Stimulated activated CD8-positive, alpha-beta memory T cell treated with anti-CD3 and anti-CD28 coated beads, Interleukin-4, amount 100 ng/mL, for 48 hours (primary cell): ENCODE measurements at places on chromosomes 2 and 18.

GRCh38 chr2:145197944-145198343 is 678.0 kb upstream of the ZEB2 start:
- no peak for DNase-seq

DNA sequence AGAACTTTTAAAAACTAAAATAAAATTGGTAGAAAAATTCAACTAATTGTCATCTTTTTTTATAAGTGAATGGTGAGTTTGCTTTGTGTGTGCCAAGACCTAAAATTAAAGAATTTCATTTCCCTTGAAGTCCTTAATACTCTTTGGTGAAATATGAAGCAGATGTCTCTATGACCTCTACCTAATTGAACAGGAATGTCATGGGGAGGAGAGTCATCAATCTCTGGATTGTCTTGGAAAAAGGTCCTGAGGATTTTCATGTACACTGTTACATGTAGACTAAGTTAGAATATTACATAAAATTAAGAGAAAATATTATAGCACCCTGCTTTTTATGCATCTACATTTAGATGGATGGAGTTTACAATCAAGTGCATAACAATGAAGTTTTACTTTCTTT is 177.9 kb upstream of the LRP1B start:
- no peak for DNase-seq

GRCh38 chr2:289362-290089 is 1.6 kb upstream of the ALKAL2 start:
- DNase-seq = no peak

DNA sequence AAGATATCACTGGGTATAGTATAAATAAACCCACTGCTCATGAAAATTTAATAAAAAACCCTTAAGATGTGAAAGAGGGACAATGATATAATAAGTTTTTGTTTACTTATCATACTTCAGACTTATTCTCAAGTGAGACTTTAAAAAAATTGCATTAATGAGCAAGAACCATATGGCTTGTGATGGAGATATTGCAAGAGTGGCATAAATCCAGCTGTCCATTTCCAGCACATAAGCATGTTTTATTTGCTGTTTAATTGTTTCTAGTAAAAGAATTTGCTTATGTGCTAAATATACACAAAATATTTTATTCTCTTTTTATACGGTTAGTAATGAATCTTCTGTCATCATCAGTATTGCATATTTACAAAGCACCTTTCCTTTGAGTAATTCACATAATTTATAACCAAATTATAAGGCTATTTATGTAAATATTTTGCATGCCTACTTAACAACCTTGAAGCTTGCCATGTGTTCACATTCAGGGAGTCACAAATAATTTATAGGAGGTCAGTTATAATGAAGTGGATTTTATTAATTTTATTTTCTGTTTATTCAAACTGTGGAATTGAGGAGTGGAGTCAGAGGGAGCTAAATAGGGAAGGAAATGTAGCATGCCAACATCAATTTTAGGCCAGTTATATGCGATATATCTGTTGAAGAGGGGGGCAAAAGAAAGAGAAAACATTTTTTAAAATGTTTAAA is 318.5 kb upstream of the CWC22 start:
- DNase-seq = no peak

DNA sequence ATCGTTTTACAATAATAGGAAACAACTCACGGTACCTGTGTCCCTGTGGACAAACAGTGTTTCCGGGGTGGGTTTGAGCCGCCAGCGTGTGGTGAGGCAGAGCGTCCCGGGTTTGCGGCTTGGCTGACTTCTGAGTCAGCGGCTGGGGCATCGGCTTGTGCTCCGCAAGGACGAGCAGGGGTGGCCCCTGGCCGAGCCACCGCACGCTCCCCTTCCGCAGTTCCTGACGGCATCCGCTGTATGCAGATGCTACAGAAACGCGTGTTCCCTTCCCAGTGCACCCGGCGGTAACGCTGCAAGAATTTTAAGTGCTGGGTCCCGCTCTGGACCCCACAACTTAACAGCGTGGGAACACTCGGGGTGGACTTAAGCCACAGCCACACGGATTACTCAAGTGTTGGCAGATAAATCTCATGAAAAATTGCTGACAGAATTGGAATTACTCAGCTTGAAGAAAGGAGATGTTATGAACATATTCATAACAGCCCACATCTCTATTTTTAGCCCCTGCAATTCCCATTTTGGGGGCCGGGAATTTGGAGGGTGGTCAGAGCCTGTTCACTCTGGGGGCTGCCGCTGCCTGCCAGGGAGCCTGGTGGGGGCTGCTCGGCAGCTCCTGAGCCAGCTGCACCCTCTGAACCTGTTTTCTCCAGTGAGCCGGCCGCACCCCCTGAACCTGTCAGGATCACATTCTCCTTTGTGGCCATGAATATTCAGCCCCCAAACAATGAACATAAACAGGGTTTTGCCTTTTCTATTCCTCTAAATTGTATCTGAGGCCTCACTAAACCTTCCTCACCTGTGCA is 12.6 kb upstream of the KCNG2 start:
- DNase-seq = no peak

GRCh38 chr2:37653805-37654378 is 17.6 kb downstream of the CDC42EP3 start:
- no peak for DNase-seq

GRCh38 chr2:152319822-152320570 is 15.0 kb upstream of the FMNL2 start:
- DNase-seq = no peak

DNA sequence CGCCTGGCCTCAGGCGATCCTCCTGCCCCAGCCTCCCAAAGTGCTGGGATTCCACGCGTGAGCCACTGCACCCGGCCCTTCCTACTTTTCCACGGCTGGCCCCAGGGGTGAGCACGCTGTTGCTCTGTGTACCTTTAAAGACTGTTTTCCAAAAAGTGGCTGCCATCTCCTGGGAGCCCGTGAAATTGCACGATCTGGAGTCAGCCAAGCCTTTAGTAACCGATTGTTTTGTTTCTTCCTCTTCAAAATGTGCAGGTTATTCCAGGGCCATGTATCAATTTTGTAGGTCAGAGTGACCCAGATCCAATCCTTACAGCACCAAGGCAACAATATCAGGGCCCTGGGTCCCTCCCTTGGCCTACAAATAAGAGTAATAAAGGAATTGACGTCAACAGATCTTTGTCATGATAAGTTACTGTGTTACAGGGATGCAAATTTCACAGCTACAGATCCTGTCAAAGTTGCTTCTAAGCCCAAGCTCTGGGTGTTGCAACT is 135.6 kb upstream of the ZNF236 start:
- peak; percentile 38 for DNase-seq

- DNase-seq = no peak
Measured at GRCh38 chr2:177636672-177637071, 244.1 kb downstream of the AGPS start.

GRCh38 chr2:54465143-54465542 is 9.0 kb downstream of the SPTBN1 start:
- DNase-seq = no peak

DNA sequence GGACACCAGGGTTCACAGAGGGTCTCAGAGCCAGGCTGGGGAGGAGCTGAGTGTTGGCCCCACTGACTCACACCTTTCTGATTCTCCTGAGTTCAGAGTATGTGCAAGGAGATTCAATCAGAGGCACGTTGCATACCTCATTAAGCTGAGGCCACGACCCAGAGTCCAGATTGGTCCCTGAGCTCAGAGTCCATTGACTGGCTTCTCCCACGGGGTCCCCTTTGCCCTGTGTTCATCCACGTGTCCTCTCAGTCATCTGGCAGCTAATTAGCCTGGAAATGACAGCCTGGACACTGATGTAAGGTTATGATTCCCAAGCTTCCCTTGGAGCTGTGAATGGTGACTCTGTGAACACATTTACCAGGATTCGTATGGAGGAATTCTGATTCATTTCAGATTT is 267.2 kb downstream of the SH3BP4 start:
- no peak for DNase-seq
